Stimulated activated CD8-positive, alpha-beta memory T cell treated with anti-CD3 and anti-CD28 coated beads, Interleukin-15, amount 100 ng/mL, for 48 hours (primary cell): ENCODE measurements at places on chromosomes 4 and X.

DNA sequence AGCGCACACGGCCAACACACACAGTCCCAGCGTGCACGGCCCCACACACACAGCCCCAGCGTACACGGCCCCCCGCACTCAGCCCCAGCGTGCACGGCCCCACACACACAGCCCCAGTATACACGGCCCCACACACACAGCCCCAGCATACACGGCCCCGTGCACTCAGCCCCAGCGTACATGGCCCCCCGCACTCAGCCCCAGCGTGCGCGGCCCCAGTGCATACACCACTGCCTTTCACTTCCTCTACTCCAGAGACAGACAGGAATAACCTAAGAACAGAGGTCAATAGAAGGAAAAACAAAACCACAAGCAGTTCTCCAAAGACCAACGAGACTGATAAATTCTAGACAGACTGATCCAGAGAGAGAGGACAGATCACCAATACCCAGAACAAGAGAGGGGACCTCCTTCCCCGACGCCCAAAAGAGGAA lies 17.1 kb downstream of the GAK start:
- DNase-seq: no peak

DNA sequence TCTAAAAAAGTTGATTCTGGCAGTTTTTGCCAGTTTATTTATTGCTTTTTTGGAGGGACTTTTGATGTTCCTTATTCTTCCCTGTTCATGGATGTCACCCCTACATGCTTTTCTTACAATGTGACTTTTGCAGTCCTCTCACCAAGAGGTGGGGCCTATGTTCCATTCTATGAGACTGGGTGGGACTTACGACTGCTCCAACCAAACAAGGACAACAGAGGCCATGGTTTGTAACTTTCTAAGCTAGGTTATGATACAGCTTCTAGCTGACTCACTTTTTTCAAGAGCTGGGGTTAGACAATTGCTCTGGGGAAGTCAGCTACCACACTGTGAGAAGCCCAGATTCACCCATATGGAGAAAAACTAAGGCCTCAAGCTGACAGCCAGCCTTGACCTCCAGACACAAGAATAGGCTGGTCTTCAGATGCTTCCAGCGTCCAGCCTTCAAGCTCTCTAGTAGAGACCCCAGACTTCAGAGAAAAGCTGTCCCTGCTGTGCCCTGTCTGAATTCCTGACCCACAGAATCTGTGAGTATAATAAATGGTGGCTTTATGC lies 39.5 kb downstream of the ENOPH1 start:
- DNase-seq: no peak

GRCh38 chr4:81663368-81663767 lies 191.7 kb upstream of the RASGEF1B start:
- no peak for DNase-seq

DNA sequence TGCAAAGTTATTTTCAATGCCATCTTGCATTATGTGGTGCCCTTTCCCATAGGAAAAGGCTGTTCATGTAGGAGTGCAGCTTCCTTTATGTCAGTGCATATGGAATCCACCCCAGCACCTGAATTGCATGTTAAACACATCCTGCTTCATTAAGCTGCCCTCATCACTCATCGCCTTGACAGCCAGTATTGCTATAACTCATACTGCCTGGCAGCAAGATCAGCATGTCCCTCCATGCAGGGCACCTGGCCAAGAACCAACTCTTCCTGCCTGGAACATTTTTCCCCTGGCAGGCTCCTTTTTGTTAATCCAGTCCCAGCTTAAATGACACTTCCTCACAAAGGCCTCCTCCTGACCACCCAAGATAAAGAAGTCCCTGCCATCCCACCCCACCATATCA lies 23.5 kb upstream of the CA5B start:
- DNase-seq: no peak

DNA sequence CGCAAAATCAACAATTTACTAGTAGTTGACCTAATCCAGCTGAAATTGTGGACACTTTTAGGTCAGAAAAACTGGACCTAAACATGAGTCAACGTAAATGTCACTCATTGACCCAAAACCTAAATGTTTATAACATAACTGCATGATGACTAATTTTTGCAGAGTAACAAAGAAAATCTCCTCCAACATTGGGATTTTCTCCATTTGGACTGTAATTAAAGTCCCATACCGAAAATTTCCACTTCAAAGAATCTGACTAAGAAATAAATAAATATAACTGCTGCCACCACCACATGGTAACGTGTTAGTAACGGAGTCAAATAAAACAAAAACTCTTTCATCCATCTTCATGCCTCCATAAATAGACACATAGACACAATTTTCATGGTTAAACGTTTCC lies 1.9 kb downstream of the ADGRA3 start:
- DNase-seq: no peak

DNA sequence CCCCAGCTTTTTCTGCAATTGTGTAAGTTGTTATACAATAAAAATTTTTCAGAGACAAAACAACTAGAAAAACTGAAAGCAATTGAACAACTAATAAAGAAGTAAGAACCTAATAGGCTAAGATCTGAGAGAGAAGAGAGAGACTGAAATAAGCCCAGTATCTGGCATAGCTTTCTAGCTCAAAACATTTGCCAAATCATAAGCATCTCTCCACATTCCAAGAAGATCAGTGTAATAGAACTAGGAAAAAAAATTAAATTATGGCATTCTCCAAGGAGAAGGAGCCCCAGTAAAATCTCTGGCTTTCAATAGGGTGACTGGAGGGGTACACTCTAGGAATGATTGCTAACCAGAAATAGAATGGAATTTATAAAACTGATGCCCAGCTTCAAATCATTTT lies 19.0 kb upstream of the PPP3CA start:
- DNase-seq: no peak

DNA sequence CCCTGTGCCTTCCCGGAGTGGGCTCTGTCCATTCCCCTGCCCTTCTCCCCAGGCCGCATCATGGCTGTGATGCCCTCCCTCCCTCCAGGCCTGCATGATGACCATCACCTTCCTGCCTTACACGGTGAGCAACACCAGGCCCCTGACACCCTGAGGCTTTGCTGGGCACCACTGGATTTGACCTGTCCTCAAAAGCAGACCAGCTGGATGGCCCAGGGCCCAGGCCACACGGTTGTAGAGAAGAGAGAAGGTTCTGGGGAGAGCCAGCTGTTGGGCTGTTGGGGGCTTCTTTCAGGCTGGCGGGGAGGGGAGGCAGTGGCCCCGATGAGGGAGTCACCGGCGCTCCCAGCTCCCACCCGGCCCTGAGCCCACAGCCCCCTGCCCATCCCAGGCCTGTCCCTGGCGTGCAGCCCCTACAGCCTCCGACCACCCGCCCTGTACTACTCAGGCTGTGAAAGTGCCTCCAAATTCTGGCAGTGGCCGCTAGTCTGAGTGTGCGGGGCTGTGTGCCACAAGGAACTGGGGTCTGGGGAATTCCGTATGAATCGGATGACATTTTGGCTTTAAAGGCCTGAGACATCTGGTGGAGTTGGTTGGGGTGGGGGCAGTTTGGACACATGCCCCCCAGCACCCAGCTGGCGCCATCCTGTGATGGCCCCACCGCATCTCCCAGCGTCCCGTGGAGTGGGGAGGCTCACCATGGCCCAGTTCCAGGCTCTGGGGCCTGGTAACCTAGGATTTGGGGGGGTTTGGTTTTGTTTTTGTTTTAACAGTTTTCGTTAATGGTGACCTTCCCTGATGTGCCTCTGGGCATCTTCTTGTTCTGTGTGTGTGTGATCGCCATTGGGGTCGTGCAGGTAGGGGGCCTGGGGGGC lies 19.6 kb downstream of the TMEM175 start:
- no peak for DNase-seq

DNA sequence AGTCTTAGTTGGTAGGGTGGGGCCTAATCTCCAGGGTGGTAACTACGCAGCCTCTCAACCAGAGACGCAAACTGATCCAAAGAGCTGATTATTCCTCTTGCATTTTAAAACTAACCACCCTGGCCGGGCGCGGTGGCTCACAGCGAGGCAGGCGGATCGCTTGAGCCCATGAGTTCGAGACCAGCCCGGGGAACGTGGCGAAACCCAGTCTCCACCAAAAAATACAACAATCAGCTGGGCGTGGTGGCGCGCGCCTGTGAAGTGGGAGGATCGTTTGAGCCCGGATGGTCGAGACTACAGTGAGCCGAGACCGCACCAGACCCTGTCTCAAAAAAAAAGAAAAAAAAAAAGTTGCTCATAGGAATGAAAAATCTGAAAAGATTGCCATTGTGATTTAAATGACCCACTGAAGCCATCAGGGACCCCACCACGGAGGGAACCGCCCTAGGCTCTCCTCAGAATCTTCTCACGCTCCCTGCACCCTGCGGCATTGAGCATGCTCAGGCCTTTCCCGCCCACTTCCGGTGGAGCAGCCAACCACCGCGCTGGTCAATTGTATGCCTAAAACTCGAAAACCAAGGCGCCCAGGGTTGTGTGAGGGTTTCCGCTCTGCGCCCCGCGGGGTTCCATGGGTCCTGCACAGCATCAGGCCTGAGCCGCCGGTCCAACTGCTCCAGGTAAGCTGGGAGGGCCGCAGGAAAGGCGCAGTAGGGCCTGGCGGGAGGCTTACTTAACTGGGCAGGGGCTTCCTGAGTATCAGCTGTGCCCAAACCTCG lies at the start of gene TRIM60:
TRIM60 (plus strand) TSS at position 564 of the 776 bp plus-strand sequence. CDS start 8,074 bp downstream, outside the sequence.
- DNase-seq: no peak

GRCh38 chrX:133151336-133151735 lies 54.4 kb upstream of the USP26 start:
- DNase-seq: no peak

DNA sequence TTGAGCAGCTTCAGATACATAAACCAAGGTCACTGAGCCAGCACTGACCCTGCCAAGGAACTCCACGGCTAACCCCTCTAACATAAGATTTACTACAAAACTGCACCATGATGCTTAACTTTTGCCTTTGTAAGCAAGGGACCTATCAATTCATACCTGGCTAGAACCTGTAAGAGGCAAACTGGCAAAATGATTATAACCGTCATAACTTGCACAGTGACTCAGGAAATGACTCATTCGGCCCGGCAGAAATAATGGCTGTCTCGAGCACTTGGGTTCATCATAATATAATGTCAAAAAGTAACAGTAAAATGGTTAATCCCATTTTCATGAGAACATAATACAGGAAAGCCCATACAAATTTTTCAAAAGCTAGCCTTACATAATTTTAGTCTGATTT lies 17.2 kb downstream of the RASGEF1B start:
- DNase-seq: no peak

DNA sequence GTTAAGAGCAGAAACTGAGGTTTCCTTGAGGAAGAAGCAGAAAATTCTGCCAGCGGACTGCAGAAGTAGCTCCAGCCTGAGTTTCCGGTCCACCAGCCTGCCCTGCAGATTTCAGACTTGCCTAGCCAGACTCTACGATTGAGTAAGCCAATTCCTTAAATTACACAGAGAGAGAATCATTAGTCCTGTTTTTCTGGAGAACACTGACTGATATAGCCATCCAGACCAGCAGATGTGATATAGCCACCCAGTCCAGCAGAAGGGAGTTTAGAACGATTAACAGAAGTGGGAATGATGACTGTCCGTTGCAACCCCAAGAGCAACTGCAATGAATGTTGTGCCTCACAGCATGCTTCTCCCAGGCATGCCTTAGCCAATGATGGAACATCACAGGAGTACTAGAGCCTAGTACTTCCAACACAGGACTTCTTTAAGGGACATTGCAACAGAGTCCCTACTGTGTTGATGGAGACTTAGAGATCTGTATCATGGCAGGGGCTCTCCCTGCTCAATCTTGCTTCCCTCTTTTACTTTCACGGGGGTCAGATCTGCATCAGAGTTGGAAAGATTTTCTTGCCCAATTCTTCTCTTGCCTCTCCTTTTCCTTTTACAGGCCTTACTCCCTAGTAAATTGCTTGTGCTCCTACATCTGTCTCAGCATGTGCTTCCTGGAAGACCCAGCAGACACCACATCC lies 264.6 kb upstream of the CLNK start:
- no peak for DNase-seq

GRCh38 chr4:139524062-139524631 lies 31.9 kb downstream of the SETD7 start:
- DNase-seq: no peak

GRCh38 chr4:88001871-88002270 lies 5.6 kb upstream of the PKD2 start:
- DNase-seq: no peak

DNA sequence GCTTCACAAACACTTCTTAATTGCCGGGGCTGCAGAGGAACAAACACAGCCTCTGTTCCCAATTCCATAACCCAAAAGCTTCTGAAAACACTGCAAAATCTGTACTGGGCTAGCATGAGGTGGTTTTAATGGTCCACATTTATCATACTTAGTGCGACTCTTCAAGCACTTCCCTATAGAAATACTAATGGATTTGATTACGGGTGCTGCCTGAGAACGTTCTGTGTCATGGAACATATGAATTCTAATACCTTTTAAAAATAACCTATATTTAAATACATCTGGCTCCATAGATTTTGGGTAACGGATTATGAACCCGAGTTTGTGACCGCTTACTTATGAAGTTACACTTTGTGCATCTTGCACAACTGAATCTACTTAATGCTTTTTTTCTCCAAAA lies 35.4 kb upstream of the STS start:
- DNase-seq: no peak
